ENCODE measurements at places on chromosomes 6 and 20.

GRCh38 chr6:4743062-4743461 lies 33.1 kb upstream of the CDYL start:
- DNase-seq = no peak

DNA sequence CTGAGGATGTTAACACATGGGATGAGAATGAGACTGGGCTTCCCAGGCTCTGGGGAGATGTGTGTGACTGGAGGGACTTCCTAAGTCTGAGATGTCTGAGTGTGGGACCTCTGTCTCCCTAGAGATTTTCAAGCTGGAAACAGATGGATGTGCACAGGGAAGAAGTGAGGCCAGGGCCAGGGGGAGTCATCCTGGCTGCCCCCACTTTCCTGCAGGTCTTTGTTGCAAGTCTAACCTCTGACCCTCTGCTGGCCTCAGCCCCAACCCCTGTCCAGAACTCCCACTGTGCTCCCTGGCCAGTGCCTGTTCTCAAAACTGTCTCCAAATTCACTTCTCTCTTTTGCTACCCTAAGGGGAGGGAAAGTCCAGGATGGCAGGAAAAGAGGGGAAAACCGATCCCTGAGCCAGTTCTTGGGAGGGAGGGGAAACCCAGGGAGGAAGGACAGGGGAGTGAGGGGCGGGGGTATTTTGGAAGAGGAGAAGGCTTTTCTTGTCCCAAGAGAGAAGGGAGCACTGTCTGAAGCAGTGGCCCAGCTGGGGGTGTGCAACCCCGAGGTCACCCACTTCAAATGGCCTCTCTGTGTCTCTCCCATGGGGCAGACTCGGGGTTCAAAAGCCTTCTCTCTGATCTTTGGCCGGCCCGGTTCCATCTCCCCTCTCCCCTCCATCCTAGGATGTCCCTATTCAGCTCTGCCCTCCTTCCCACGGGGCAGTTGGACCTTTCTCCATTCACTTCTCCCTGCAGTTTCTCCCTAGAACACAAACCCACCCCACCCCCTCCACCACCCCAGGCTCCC lies 3.1 kb downstream of the PPP1R18 start:
- no peak for DNase-seq

- no peak for DNase-seq
These were observed 13.9 kb downstream of the NT5E start for GRCh38 chr6:85463621-85464259.

GRCh38 chr6:14372734-14373489 lies 255.3 kb downstream of the CD83 start:
- DNase-seq = no peak

DNA sequence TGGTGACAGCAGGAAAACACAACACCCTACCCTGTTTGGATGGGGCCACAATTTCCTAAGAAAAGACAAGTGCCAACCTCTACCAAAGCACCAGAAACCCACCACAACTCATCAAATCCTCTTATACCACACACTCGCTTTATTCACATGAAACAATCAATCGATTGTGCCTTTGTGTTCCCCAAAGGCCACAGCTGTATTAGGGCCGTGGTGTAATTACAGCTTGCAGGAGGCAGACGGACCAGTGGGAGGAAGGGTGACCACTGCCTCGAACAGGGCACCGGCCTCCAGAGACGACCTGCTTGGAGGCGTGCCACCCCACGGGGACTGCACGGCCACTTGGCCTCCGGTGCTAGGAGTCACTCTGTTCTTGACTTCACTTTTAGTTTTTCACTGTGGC lies 264.1 kb downstream of the FOXC1 start:
- no peak for DNase-seq

- no peak for DNase-seq
These were observed 121.9 kb downstream of the INSM1 start for GRCh38 chr20:20489648-20490341.

DNA sequence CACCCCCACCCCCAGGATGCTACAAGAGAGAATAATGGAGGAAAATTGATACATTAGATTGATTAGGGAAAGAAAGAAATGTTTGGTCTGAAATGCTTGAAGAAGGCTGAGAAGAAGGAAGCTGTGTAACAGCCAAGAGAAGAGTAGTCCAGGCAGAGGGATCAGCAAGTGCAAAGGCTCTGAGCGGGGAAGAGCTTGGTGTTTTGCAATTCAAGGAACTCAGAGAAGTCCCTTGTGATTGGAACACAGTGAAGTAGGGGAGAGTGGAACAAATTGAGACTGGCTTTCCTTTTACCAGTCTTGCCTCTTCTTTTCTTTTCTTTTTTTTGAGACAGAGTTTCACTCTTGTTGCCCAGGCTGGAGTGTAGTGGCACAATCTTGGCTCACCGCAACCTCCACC lies 76.6 kb upstream of the CHD6 start:
- no peak for DNase-seq

DNA sequence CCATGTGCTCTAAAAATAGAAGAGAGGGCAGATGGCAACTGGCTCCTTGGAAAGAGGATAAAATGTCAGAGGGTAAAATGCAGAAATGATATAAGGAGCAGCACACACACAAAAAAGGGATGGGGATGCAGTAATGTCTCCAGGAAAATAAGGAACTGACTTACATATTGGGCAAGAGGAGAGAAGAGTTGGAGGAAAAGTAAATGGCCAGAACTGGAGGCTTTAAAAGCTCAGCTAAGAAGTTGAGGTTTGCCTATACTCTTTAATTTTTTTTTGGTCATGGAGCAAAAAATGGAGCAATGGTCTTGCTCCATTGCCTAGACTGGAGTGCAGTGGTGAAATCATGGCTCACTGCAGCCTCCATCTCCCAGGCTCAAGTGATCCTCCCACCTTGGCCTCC lies 93.7 kb downstream of the SULF2 start:
- no peak for DNase-seq

Measured in AG04449 (cell line).